ENCODE measurements at places on chromosomes 6 and 20.
A peak's percentile ranks its signal among the peaks of the same experiment; 100 is the strongest.

- H3K27ac ChIP-seq, result no peak overlapping the region
- H3K4me1 ChIP-seq, result no peaks in the 10 kb centered on the region
- H3K36me3 ChIP-seq, result no peaks in the 10 kb centered on the region
- no peaks in the 10 kb centered on the region for H3K27me3 ChIP-seq
These were observed 62.9 kb downstream of the TENT5A start for GRCh38 chr6:81689580-81689979.

DNA sequence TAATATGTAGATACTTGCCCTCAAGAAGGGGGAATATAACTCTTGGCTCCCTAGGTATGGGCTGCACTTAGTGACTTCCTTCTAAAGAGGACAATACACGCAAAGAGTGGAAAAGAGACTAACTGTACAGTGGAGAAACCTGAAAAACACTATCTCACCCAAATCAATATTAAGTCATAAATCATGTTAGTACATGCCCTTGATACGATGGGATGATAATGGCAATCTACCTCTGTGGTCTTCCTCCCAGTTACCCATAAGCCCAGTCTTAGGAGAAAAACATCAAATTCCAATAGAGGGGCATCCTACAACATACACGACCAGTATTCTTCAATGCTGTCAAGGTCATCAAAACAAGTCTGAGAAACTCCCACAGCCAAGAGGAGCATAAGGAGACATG lies 1.3 kb downstream of the TRIM26 start:
- peak overlapping the region; percentile 99 for H3K27ac ChIP-seq
- no peaks in the 10 kb centered on the region for H3K27me3 ChIP-seq
- peaks cover 37% of the 10 kb centered on the region for H3K4me1 ChIP-seq
- H3K36me3 ChIP-seq, result no peaks in the 10 kb centered on the region

- H3K36me3 ChIP-seq, result no peaks in the 10 kb centered on the region
- H3K27me3 ChIP-seq, result no peaks in the 10 kb centered on the region
- no peak overlapping the region for H3K4me3 ChIP-seq
- no peak overlapping the region for H3K27ac ChIP-seq
- no peak for DNase-seq
- no peaks in the 10 kb centered on the region for H3K4me1 ChIP-seq
These were observed 30.4 kb downstream of the PREX1 start for GRCh38 chr20:48797275-48797825.

DNA sequence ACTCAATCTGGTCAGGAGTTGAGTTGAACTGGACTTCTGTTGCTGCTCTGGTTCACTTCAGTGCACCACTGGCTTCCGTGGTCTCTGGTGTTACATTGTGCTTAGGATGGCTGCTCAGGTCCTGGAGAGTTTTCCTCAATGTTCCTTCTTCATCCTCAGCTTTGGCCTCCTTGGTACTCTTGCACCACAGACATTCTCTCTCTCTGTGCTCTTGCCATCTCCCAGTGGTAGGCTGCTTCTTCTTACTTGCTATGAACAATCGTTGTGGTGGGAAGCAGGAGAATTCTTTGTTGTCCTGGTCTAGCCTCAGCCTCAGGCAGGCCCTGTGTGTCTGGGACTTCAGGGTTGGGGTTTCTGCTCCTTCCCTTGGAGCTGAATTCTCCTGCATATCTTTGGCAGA lies 14.5 kb upstream of the DUSP22 start:
- no peaks in the 10 kb centered on the region for H3K27me3 ChIP-seq
- H3K4me3 ChIP-seq, result no peak overlapping the region
- H3K27ac ChIP-seq, result no peak overlapping the region
- H3K36me3 ChIP-seq, result no peaks in the 10 kb centered on the region
- DNase-seq, result no peak

DNA sequence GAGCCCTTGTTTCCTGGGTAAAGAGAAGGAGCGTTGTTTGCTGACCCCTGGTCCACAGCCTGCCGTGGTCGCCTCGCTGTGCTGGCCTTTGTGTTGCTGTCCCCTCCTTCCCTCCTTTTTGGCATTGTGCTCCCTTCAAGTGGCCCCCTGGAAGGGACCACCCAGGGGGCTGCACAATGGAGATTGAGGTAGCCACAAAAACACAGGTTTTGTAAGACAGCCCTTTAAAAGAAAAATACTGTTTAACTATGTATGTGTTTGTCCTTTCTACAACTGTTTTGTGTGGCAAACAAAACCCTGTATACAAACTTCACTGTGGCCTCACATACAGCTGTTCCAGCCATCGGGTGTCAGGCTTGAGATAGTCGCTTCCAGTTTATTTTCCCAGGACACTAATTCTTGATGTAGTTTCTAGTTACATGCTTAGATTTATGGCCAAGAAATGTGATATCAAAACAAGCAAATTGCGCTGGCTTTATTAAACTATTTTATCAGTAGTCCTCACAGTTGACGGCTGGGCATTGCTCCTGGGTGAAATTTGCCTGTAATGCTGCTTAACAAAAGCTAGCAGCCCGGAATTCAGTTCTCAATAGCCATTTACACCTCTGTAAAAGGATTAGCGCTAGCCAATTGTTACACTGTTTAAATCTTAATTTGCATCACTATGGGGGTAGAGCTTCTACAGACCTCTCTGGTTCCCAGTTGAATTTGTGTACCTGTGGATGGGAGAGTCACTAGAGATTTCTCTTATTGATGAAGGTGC lies 64.1 kb downstream of the KIZ start:
- H3K36me3 ChIP-seq, result no peaks in the 10 kb centered on the region
- no peaks in the 10 kb centered on the region for H3K4me1 ChIP-seq
- H3K27ac ChIP-seq, result no peak overlapping the region
- H3K27me3 ChIP-seq, result no peaks in the 10 kb centered on the region

- H3K4me1 ChIP-seq, result no peaks in the 10 kb centered on the region
- peak; percentile 87 for DNase-seq
- H3K36me3 ChIP-seq, result no peaks in the 10 kb centered on the region
- peak within 1 kb of the TSS; percentile 1 for H3K4me3 ChIP-seq
- H3K27ac ChIP-seq, result peak within 1 kb of the TSS; percentile 63
These were observed at the start of gene FLRT3 for GRCh38 chr20:14337400-14338171. Gene FLRT3, minus strand, starts transcription at chr20:14337612. Its CDS starts 10,106 bp downstream, at chr20:14327506.

- peak overlapping the region; percentile 86 for H3K27ac ChIP-seq
- no peaks in the 10 kb centered on the region for H3K27me3 ChIP-seq
- DNase-seq, result no peak
- H3K4me1 ChIP-seq, result peaks cover 30% of the 10 kb centered on the region
- H3K36me3 ChIP-seq, result no peaks in the 10 kb centered on the region
- no peak overlapping the region for H3K4me3 ChIP-seq
These were observed 1.7 kb downstream of the SDCBP2 start for GRCh38 chr20:1327241-1327653.

- H3K4me3 ChIP-seq, result no peak overlapping the region
- DNase-seq, result no peak
- no peaks in the 10 kb centered on the region for H3K27me3 ChIP-seq
- no peaks in the 10 kb centered on the region for H3K4me1 ChIP-seq
These were observed 62.1 kb upstream of the ADGRB3 start for GRCh38 chr6:68572975-68573374.

GRCh38 chr20:57685146-57685758 lies 24.6 kb downstream of the PMEPA1 start:
- no peaks in the 10 kb centered on the region for H3K27me3 ChIP-seq
- H3K4me3 ChIP-seq, result no peak overlapping the region
- no peak overlapping the region for H3K27ac ChIP-seq
- no peaks in the 10 kb centered on the region for H3K36me3 ChIP-seq

- H3K36me3 ChIP-seq, result no peaks in the 10 kb centered on the region
- peak overlapping the region; percentile 24 for H3K27ac ChIP-seq
- peaks cover 34% of the 10 kb centered on the region for H3K4me1 ChIP-seq
- no peaks in the 10 kb centered on the region for H3K27me3 ChIP-seq
- DNase-seq, result no peak
These were observed 3.6 kb downstream of the DOP1A start for GRCh38 chr6:83071023-83071422.

DNA sequence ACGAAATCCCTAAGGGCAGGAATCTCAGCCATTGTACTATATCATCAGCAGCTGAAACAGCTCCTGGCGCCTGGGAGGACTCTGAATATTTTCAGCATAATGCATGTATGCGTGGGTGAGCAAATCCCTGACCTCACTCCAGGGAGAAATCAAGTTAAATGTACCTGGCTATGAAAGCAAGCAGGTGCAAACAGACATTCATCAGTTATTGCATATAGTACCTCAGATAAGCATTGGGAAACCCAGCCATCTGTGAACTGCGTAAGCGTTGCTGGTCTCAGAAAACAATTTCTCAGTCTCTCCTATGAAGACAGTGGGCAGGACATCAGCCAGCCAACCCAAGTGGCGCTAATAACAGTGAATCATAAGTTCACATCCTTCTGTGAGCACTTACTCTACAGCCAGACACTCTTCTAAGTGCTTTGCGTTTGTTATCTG lies 622.6 kb downstream of the EPM2A start:
- no peaks in the 10 kb centered on the region for H3K36me3 ChIP-seq
- H3K4me1 ChIP-seq, result no peaks in the 10 kb centered on the region
- H3K4me3 ChIP-seq, result no peak overlapping the region
- H3K27ac ChIP-seq, result no peak overlapping the region
- H3K27me3 ChIP-seq, result no peaks in the 10 kb centered on the region

DNA sequence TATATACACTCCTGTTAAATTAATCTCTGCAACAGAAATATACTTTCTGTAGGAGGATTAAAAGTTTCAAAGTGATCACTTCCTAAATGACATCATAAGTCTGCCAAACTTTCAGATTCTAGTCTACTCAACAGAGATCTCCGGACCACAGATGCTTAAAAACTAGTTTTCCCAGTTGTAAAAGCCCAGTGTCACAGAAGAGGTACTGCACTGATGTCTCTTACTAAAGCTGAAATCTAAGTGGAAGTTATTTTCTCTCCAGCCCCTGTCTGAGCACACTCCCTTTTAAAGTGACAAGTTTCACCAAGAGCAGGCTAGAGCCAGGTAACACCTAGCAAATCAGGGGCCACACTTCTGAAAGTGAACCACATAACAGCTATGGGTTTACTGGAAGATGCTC lies 71.6 kb upstream of the DST start:
- no peaks in the 10 kb centered on the region for H3K36me3 ChIP-seq
- no peaks in the 10 kb centered on the region for H3K4me1 ChIP-seq
- no peak overlapping the region for H3K27ac ChIP-seq
- no peaks in the 10 kb centered on the region for H3K27me3 ChIP-seq
- H3K4me3 ChIP-seq, result no peak overlapping the region

GRCh38 chr6:12842658-12843057 lies 126.1 kb downstream of the PHACTR1 start:
- H3K27me3 ChIP-seq, result no peaks in the 10 kb centered on the region
- no peak overlapping the region for H3K27ac ChIP-seq
- no peaks in the 10 kb centered on the region for H3K36me3 ChIP-seq
- no peak for DNase-seq
- H3K4me3 ChIP-seq, result no peak overlapping the region
- no peaks in the 10 kb centered on the region for H3K4me1 ChIP-seq

DNA sequence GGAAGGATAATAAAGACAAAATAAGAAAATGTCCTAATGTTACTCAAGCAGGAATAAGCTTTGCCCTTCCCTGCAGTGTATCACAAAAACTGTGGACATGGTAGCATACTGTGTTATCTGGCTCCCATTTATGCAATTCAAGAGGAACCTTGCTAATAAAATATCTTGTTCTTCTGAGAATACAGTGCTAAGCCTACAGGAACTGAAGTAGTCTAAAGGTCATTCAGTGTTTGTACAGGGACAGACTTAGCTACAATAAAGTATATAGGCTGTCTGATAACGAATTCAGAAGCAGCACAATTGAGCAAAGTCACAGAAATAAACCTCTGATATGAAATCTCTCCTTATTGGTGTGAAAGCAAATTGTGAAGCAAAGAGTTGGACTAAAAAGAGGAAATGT lies 59.6 kb upstream of the SDHAF4 start:
- no peak overlapping the region for H3K27ac ChIP-seq
- H3K4me3 ChIP-seq, result no peak overlapping the region
- H3K4me1 ChIP-seq, result no peaks in the 10 kb centered on the region
- H3K36me3 ChIP-seq, result peaks cover 20% of the 10 kb centered on the region

DNA sequence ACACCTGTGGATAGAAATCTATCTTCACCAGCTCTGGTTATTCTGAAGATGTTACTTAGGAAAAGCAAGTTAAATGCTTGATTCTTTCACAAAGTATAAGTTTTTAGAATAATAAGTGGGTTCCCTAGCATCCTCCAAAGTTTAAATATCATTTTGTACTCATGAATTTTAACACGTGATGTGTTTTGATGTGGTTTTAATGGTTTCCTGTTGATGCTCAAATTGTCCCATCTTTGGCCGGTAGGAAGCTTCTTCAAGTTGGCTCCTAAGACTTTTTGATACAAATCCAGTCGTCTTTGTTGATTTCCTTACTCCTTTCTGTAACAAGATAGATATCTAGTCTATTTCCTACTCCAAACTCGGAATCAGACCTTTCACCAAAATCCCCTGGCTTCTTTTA lies 94.5 kb upstream of the STXBP5 start:
- H3K27me3 ChIP-seq, result no peaks in the 10 kb centered on the region
- H3K27ac ChIP-seq, result no peak overlapping the region
- H3K4me1 ChIP-seq, result no peaks in the 10 kb centered on the region
- no peak for DNase-seq

- H3K27ac ChIP-seq, result no peak overlapping the region
- no peaks in the 10 kb centered on the region for H3K27me3 ChIP-seq
- no peak for DNase-seq
- H3K36me3 ChIP-seq, result no peaks in the 10 kb centered on the region
- H3K4me3 ChIP-seq, result no peak overlapping the region
These were observed 31.4 kb downstream of the COL11A2 start for GRCh38 chr6:33160728-33161344.

DNA sequence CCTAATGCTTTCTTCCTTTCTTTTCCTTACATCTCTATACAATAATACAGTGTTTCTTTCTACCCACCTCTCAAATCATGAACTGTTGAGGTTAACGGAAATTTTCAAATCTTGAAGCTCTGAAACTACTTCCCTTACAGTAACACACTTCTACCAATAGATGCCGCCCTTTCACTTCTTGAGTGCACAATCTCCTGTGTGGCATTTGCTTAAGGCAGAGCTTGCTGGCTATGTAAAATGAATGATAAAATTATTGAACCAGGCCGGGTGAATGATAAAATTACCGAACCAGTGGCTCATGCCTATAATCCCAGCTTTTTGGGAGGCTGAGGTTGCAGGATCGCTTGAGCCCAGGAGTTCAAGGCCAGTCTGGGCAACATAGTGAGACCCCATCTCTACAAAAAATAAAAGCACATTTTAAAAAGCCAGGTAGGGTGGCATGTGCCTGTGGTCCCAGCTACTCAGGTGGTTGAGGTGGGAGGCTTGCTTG lies 56.8 kb downstream of the KCNS1 start:
- H3K27ac ChIP-seq, result no peak overlapping the region
- no peaks in the 10 kb centered on the region for H3K36me3 ChIP-seq
- H3K4me3 ChIP-seq, result no peak overlapping the region
- no peaks in the 10 kb centered on the region for H3K27me3 ChIP-seq

DNA sequence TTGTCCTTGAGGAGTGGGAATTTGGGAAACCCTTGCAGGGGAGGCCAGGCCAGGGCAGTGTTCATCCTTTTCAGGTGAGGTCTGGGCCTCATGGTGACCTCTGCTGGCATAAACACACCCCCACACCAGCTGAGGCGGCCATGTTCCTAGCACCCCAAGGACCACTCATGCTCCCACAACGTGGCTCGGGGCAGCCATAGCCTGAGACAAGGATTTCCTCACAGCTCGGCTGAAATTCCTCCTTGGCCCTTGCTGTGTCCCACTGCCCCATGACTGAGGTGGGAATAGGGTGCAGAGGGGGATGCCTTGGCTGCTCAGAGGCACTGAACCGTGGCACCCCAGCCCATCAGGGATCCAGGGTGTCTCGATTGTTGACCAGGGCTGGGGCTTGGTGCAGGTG lies 27.3 kb upstream of the SPDEF start:
- H3K4me1 ChIP-seq, result no peaks in the 10 kb centered on the region
- no peak overlapping the region for H3K4me3 ChIP-seq
- DNase-seq, result no peak
- H3K27me3 ChIP-seq, result no peaks in the 10 kb centered on the region
- no peaks in the 10 kb centered on the region for H3K36me3 ChIP-seq
- no peak overlapping the region for H3K27ac ChIP-seq
